ENCODE measurements at places on chromosomes 16 and 17. TPM values are rescaled to one million over a fixed set of nuclear protein-coding genes. Genes with fewer than 3 reads are reported as not detected.

GRCh38 chr16:72278301-72278700, 106.3 kb upstream of the PMFBP1 start:
- no peak for DNase-seq

GRCh38 chr17:13646411-13646810, 44.7 kb upstream of the HS3ST3A1 start:
- no peak for DNase-seq

- peak; percentile 42 for DNase-seq
These were observed 9.2 kb downstream of the TBKBP1 start for GRCh38 chr17:47703191-47703591.

GRCh38 chr17:72139212-72139611, 18.4 kb downstream of the SOX9 start:
- no peak for DNase-seq

DNA sequence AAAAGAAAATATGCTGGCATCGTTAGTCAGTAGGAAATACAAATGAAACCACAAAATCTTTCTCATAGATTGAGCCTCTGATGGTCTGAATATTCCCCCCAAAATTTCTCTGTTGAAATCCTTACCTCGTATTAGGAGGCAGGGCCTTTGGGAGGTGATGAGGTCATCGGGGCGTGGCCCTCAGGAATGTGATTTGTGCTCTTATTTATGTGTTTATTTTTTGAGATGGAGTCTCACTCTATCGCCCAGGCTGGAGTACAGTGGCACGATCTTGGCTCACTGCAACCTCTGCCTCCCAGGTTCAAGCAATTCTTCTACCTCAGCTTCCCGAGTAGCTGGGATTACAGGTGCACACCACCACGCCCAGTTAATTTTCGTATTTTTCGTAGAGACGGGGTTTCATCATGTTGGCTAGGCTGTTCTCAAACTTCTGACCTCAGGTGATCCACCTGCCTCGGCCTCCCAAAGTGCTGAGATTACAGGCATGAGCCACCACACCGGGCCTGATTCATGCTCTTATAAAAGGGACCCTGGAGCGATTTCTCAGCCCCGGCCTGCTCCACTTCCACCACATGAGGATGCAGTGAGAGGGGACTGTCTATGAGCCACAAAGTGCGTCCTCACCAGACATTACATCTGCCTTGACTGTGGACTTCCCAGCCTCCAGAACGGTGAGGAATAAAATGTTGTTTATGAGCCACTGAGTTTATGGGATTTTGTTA, 53.1 kb downstream of the DNAH17 start:
- DNase-seq, result peak; percentile 6

The HOXB6 gene
- 0.78 TPM for total RNA-seq

The MIEF2 gene
- 32.7 TPM for total RNA-seq

The CLDN7 gene
- total RNA-seq, result 0.94 TPM

Measured in Right ventricle myocardium superior (tissue), 1 donor.